ENCODE measurements at places on chromosomes 16 and 17.

- no peak for DNase-seq
These were observed 242.4 kb upstream of the MYOCD start for GRCh38 chr17:12423337-12423736.

GRCh38 chr17:54839447-54839846, 61.2 kb upstream of the TOM1L1 start:
- no peak for DNase-seq

DNA sequence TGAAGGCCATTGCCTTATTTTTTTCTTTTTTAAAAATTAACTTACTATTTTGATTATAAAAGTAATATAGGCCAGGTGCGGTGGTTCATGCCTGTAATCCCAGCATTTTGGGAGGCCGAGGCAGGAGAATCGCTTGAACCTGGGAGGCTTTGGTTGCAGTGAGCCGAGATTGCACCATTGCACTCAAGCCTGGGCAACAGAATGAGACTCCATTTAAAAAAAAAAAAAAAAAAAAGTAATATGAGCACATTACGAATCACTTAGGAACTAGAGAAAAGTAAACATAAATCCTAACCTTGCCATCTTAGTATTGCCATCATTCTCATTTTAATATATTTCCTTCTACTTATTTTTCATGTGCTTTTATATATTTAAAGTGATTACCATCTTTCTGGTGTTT, 12.9 kb upstream of the TACO1 start:
- DNase-seq, result no peak

GRCh38 chr17:55175788-55176427, 88.9 kb upstream of the HLF start:
- DNase-seq, result no peak
